ENCODE measurements at places on chromosomes 7 and 10.

DNA sequence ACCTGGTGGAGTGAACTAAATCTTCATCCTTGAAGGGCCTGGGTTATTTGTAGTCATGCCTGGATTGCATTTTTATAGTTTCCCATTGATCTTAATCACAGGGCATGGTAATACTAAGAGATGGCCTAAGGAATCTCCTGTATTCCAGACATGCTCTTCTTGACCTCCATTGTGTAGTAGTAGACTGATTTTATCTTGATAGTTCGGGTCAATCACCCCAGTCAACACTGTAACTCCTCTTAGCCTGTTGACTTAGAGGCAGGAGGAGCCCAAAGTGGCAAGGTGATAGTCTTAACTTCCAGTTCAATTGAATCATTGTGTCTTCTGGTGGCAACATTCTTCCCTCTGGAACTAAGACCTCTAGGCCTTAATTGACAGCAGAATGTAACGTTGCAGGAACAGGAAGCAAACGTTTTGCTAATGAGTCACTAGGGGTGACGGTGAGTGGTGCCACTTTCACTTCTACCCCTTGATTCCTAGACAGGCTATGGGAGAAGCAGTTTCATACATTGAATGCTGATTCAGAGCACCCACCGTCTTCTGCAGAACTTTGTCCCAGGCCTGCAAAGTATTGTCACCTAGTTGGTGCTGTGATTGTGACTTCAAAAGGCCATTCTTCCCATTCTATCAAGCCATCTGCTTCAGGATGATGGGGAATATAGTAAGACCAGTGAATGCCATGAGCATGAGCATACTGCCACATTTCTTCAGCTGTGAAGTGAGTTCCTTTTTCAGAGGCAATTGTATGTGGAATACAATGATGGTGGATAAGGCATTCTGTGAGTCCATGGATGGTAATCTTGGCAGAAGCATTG, 24.0 kb upstream of the PAPSS2 start:
- no peaks in the 10 kb centered on the region for H3K36me3 ChIP-seq
- no peak overlapping the region for H3K4me3 ChIP-seq
- DNase-seq: peak; percentile 62
- H3K4me1 ChIP-seq: peaks cover 31% of the 10 kb centered on the region
- H3K27me3 ChIP-seq: no peaks in the 10 kb centered on the region

- DNase-seq: no peak
- no peak overlapping the region for H3K27ac ChIP-seq
- no peaks in the 10 kb centered on the region for H3K36me3 ChIP-seq
- no peak overlapping the region for H3K4me3 ChIP-seq
- H3K4me1 ChIP-seq: 0 out of 2 replicates have a peak, but pooled peaks cover 5% of the 10 kb centered on the region
Observed at GRCh38 chr7:101961811-101962210, 144.4 kb downstream of the CUX1 start.

DNA sequence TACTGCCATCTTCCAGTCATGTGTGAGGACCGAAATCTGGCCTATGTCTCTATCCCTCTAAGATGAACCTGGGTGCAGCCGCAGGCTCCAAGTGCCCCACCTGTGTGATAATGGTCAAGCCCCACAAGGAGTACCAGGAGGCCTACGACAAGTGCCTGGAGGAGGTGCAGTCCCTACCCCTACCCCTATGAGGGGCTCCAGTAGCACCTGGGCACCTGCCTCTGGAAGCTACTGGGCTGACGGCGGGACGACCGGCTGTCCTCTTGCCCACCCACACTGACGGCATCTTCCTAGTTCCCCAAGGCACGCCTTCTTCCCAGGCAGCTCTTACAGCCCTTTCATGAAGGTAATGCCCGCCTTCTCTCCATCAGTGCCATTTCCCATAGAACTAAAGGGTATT, 47.4 kb downstream of the HOXA1 start:
- no peak overlapping the region for H3K4me3 ChIP-seq
- H3K36me3 ChIP-seq: no peaks in the 10 kb centered on the region
- H3K27ac ChIP-seq: 0 out of 2 replicates have a peak overlapping the region, but pooled peaks have one; percentile 90

DNA sequence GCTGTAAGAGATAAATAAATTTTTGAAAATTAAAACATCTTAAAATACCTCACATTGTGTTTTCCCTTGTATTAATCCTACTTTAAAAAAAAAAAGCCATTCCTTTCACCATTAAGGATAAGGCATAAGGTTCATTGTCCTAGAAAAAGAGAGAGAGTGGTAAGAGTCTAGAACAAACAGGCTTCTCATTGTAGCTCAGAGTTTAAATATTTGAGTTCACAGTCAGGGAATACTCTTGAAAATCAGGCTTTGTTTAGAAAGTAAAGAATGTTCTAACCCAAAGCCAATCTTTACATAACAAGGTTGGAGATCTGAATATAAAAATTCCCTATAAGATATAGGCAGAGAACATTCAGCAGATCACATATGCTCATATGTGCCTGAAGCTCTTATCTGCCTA, 40.2 kb upstream of the TES start:
- H3K36me3 ChIP-seq: no peaks in the 10 kb centered on the region
- no peaks in the 10 kb centered on the region for H3K4me1 ChIP-seq
- no peak overlapping the region for H3K4me3 ChIP-seq
- H3K27me3 ChIP-seq: no peaks in the 10 kb centered on the region

DNA sequence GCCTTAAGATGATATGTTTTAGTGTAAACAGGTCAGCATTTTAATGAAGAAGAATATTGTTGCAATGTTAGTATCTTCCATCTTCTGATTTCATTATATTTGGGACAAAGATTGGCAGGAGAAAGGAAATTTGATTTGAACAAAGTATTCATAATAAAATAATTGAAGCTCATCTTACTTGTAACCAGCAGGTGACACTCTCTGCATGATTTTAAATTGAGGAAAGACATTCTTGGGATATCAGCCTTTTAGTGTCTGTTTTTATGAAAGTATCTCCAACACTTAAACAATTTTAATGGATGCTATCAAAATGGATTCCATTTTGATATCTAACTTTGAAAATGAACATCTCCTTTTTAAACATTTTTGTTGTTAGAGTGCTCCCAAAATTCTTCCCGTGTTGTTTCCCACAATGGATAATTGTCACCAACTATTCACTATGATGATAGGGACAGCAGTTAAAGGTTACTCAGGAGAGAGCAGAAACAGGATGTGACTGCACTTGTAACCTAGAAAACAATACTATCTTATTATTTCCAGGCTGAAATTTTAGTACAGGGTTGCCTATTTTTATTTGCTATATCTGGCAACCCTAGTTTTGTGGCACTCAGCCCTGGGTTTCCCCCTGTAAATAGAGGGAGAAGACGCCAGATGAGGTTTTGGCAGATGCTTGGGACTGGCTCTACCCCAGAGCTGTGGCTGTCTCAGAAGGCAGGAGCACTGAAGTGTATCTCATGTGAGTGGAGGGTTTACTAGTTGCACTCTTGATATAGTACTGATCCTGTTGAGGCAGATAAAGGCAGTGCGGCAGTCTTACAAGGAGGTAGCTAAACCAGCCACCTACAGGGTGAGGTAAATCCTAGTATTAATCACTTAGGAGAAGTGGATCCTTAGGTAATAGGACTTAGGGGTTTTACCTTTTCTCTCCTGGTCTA, 31.0 kb upstream of the ABCB4 start:
- H3K36me3 ChIP-seq: no peaks in the 10 kb centered on the region
- H3K4me3 ChIP-seq: no peak overlapping the region
- H3K4me1 ChIP-seq: no peaks in the 10 kb centered on the region
- no peak for DNase-seq
- no peak overlapping the region for H3K27ac ChIP-seq
- H3K27me3 ChIP-seq: no peaks in the 10 kb centered on the region

GRCh38 chr10:105409370-105409769, 768.3 kb downstream of the SORCS3 start:
- DNase-seq: no peak
- no peak overlapping the region for H3K27ac ChIP-seq
- H3K36me3 ChIP-seq: no peaks in the 10 kb centered on the region
- H3K4me3 ChIP-seq: no peak overlapping the region
- H3K27me3 ChIP-seq: no peaks in the 10 kb centered on the region
- H3K4me1 ChIP-seq: no peaks in the 10 kb centered on the region

DNA sequence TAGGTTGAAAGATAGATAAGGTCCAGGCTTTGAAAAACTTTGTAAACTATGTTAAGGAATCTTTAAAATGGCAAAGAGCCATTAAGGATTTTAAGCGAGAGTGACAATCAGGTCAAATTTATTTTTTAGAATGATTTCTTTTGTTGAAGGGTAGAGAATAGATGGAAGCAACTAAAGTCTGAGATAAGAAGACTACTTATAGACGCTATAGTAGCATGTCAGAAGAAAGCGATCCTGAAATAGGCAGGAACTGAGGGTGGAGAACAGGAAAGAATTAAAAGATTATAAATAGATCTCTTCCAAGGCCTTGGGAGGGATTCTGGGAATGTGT, 13.0 kb upstream of the TSPAN13 start:
- no peak for DNase-seq
- H3K4me1 ChIP-seq: peaks cover 15% of the 10 kb centered on the region
- H3K36me3 ChIP-seq: no peaks in the 10 kb centered on the region

Data from PC-9 (cell line).